CD4-positive, alpha-beta T cell (primary cell): ENCODE measurements at places on chromosomes 5 and 9.

- no peak overlapping the region for H3K27ac ChIP-seq
- no peaks in the 10 kb centered on the region for H3K27me3 ChIP-seq
- no peak overlapping the region for H3K4me3 ChIP-seq
- no peaks in the 10 kb centered on the region for H3K36me3 ChIP-seq
- peaks cover 7% of the 10 kb centered on the region for H3K4me1 ChIP-seq
- DNase-seq = no peak
Measured at GRCh38 chr9:19998153-19998552, 209.3 kb upstream of the SLC24A2 start.

DNA sequence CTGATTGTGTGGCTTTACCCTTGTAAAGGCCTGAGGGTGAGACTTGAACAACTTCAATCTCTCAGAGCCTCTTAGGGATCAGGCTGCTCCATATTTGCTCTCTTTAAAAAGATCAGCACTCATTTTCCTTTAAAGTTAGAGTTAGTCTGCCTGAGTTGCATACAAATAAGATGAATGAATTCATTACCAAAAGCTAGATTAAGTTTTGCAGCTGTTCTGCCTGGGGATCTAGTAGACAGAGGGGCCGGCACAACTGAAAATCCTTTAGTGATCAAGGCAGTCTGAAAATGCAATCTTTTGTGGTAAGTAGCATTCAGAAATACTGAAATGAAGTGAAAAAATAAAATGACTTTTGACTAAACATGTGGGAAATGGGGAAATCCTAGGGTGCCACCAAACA lies 264.0 kb downstream of the MAN2A1 start:
- H3K27ac ChIP-seq = no peak overlapping the region
- H3K4me1 ChIP-seq = no peaks in the 10 kb centered on the region
- no peak for DNase-seq
- H3K36me3 ChIP-seq = no peaks in the 10 kb centered on the region

DNA sequence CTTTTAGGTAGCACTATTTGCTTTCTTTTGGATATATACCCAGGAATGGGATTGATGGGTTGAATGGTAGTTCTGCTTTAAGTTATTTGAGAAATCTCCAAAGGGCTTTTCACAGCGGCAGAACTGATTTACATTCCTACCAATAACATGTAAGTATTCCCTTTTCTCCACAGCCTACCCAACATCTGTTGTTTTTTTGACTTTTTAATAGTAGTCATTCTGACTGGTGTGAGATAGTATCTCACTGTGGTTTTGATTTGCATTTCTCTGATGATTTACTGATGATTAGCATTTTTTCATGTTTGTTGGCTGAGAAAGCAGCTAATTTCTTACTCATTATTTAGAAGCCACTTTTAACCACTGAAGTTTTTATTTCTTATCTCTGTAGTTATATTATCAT lies 221.1 kb upstream of the ACTBL2 start:
- no peaks in the 10 kb centered on the region for H3K27me3 ChIP-seq
- H3K4me3 ChIP-seq = no peak overlapping the region
- H3K36me3 ChIP-seq = no peaks in the 10 kb centered on the region
- H3K27ac ChIP-seq = no peak overlapping the region
- DNase-seq = no peak

DNA sequence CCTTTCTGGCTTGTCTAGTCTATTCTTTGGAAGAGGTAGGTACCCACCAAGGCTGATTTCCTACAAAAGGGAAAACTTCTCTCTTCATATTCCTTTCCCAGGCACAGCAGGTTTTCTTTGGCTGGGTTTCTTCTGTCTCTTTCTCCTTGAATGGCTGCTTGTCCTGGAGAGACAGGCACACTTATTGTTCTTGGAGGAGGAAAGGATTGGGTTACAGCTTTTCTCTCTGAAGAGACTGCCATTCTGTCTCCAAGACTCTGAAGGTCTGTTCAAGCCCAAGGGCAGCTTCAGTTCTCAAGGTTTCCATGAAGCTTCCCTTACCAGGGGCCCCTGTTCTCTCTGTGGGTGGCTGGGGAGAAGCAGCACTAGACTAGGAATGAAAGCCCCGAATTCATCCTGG lies 33.9 kb downstream of the ACTBL2 start:
- no peak overlapping the region for H3K27ac ChIP-seq
- no peaks in the 10 kb centered on the region for H3K36me3 ChIP-seq
- H3K27me3 ChIP-seq = no peaks in the 10 kb centered on the region
- H3K4me3 ChIP-seq = no peak overlapping the region
- H3K4me1 ChIP-seq = peaks cover 9% of the 10 kb centered on the region
- no peak for DNase-seq

DNA sequence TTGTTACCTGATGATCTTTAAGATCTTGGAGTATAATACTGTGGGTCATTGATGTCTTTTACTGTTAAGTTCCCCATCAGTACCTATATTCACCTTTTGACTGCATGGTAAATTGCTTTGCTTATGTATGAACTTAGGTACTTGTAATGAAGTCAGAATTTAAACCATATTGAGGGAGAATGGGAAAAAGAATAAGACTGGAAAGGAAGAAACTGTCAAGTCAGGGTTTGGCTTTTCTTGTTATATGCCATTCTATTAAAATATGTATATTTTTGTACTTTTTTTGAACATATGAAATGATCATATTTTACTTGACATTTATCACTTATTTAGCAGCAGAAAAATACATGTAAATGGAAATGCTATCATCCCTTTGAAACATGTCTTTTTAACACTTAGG lies 58.6 kb downstream of the KIAA1958 start:
- no peak overlapping the region for H3K4me3 ChIP-seq
- H3K4me1 ChIP-seq = no peaks in the 10 kb centered on the region
- no peaks in the 10 kb centered on the region for H3K27me3 ChIP-seq
- H3K36me3 ChIP-seq = no peaks in the 10 kb centered on the region
- no peak for DNase-seq

GRCh38 chr9:94110821-94111252 lies 26.6 kb downstream of the PTPDC1 start:
- no peaks in the 10 kb centered on the region for H3K4me1 ChIP-seq
- no peak for DNase-seq
- H3K36me3 ChIP-seq = no peaks in the 10 kb centered on the region
- no peak overlapping the region for H3K27ac ChIP-seq

GRCh38 chr9:98457726-98458370 lies 202.4 kb upstream of the TBC1D2 start:
- H3K4me3 ChIP-seq = no peak overlapping the region
- H3K36me3 ChIP-seq = no peaks in the 10 kb centered on the region
- H3K4me1 ChIP-seq = no peaks in the 10 kb centered on the region
- no peak for DNase-seq

GRCh38 chr5:106720367-106720766 lies 950.4 kb downstream of the EFNA5 start:
- no peak overlapping the region for H3K27ac ChIP-seq
- no peak for DNase-seq
- H3K4me3 ChIP-seq = no peak overlapping the region

DNA sequence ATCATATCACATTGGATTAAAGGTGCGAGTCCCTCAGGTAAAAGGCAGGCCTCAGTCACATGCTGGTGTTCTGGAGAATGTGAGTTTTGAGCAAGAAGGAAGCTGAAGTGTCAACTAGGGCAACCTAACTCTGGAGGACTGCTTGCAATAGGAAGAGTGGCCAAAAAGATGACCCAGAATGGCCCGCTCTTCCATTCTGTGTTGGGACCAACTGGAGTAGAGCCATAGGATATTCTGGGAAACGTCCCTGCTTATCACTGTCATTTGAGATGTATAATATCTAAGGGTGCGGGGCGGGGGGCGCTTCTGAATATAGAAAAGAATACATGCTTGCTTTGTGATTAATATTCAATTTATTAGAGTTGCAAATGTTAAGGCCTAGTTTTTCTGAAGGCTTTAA lies 7.1 kb upstream of the TRIM7 start:
- H3K27me3 ChIP-seq = no peaks in the 10 kb centered on the region
- H3K36me3 ChIP-seq = no peaks in the 10 kb centered on the region
- no peak overlapping the region for H3K4me3 ChIP-seq
- H3K4me1 ChIP-seq = peaks cover 20% of the 10 kb centered on the region
- no peak overlapping the region for H3K27ac ChIP-seq

DNA sequence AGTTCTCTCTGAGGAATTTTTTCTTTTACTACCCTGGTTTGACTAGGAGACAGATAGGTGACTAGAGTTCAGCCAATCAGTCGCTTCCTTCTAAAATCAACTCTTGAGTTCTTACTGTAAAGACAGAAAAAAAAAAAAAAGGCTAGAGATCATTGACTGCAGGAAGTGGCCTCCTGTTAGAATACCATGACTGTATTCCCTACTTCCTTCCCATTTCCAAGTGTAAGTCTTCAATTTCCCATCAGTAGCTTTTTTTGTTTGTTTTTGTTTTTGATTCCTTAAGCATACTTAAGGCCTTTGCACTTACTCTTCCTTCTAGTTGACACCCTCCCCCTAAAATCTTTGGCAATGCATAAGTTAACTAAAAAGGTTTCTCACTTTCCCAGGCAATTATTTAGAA lies 154.3 kb downstream of the HMHB1 start:
- H3K36me3 ChIP-seq = no peaks in the 10 kb centered on the region
- H3K4me3 ChIP-seq = no peak overlapping the region
- H3K27ac ChIP-seq = no peak overlapping the region
- H3K4me1 ChIP-seq = no peaks in the 10 kb centered on the region

GRCh38 chr5:150446583-150446982 lies 3.0 kb downstream of the RPS14 start:
- H3K36me3 ChIP-seq = peaks cover 66% of the 10 kb centered on the region
- DNase-seq = no peak
- no peak overlapping the region for H3K4me3 ChIP-seq
- H3K27me3 ChIP-seq = no peaks in the 10 kb centered on the region
- peak overlapping the region; percentile 18 for H3K27ac ChIP-seq

GRCh38 chr5:81908771-81909170 lies 63.1 kb upstream of the ATG10 start:
- no peak for DNase-seq
- no peaks in the 10 kb centered on the region for H3K4me1 ChIP-seq
- no peaks in the 10 kb centered on the region for H3K36me3 ChIP-seq
- H3K4me3 ChIP-seq = no peak overlapping the region
- no peak overlapping the region for H3K27ac ChIP-seq

DNA sequence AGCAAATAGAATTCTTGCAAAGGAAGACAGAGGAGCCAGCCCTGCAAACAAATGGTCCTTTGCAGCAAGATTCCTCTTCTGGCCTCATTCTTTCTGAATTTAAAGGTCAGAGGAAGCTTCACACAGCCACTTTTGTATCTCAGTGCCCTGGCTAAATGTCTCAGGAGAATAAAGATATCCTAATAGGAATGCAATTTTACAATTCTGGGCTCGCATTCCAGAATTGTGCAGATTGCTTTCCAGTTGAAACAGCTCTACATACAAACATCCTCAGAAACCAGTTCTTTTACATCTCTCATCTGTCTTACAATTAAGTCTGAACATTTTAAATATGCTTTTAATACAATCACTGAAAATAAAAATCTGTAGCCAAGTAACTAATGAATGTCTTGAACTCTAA lies 14.6 kb upstream of the ACOT12 start:
- no peaks in the 10 kb centered on the region for H3K4me1 ChIP-seq
- no peak overlapping the region for H3K27ac ChIP-seq
- DNase-seq = no peak
- H3K27me3 ChIP-seq = no peaks in the 10 kb centered on the region
- H3K36me3 ChIP-seq = no peaks in the 10 kb centered on the region

DNA sequence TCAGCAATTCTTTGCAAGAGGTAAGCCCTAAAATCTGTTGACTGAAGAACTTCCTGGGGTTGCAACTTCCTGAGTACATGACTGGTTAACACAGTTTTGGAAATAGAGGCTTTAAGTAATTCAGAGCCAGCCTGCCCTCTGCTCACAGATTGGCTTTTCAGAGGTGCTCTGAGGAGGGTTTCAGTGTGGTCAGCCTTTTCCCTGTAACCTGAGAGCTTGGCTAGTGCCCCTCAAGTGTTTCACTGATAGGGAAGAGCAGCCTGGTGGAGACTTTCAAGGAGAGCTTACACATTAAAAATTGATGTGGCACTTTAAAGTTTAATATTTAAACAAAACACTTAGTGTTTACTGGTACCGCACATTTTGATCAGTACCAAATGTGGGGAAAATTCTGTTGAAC lies 56.7 kb upstream of the FOXB2 start:
- H3K36me3 ChIP-seq = no peaks in the 10 kb centered on the region
- H3K4me1 ChIP-seq = no peaks in the 10 kb centered on the region
- no peak overlapping the region for H3K4me3 ChIP-seq
- no peak overlapping the region for H3K27ac ChIP-seq

- peaks cover 62% of the 10 kb centered on the region for H3K36me3 ChIP-seq
- H3K4me3 ChIP-seq = peak overlapping the region; percentile 6
- DNase-seq = peak; percentile 44
- H3K27ac ChIP-seq = peak overlapping the region; percentile 58
Measured at GRCh38 chr5:175516933-175517823, 38.8 kb downstream of the SFXN1 start.

GRCh38 chr5:95712347-95712958 lies 18.7 kb upstream of the RHOBTB3 start:
- no peak overlapping the region for H3K4me3 ChIP-seq
- peaks cover 8% of the 10 kb centered on the region for H3K4me1 ChIP-seq
- no peaks in the 10 kb centered on the region for H3K36me3 ChIP-seq

DNA sequence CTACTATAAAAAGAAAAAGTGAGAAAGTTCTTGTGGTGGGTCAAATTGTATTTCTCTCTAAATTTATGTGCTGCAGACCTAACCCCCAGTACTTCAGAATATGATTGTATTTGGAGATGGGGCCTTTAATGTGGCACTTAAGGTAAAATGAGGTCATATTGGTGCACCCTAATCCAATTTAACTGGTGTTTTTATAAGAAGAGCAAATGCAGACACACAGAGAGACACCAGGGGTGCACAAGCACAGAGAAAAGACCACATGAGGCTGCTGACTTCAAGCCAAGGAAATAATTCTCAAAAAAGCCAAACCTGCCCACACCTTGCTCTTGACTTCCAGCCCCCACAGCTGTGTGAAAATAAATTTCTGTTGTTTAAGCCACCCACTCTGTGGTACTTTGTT lies 80.2 kb upstream of the HTR4 start:
- no peak overlapping the region for H3K27ac ChIP-seq
- no peaks in the 10 kb centered on the region for H3K4me1 ChIP-seq
- H3K4me3 ChIP-seq = no peak overlapping the region
- DNase-seq = no peak
- H3K36me3 ChIP-seq = no peaks in the 10 kb centered on the region

DNA sequence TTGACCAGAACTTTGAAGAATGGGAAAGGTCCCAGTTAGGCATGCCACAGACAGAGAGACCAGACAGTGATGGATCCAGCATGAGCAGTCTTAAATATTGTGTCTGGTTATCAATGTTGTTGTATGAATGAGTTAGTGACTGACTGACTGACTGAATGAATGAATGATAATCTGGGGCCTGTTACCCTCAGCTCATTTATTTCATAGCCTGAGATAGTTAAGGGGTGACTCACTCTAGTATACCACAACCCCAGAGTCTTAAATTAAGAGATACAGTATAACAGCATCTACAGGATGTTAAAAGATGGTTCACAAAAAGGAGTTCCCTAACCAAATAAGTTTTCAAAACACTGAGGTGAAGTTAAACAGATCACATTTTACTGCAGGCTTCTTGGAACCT lies 133.5 kb downstream of the SGCD start:
- no peaks in the 10 kb centered on the region for H3K4me1 ChIP-seq
- no peaks in the 10 kb centered on the region for H3K36me3 ChIP-seq
- H3K27ac ChIP-seq = no peak overlapping the region
- no peaks in the 10 kb centered on the region for H3K27me3 ChIP-seq
- no peak overlapping the region for H3K4me3 ChIP-seq
